Activated CD4-positive, CD25-positive, alpha-beta regulatory T cell (primary cell): ENCODE measurements at places on chromosomes 5 and 9.

DNA sequence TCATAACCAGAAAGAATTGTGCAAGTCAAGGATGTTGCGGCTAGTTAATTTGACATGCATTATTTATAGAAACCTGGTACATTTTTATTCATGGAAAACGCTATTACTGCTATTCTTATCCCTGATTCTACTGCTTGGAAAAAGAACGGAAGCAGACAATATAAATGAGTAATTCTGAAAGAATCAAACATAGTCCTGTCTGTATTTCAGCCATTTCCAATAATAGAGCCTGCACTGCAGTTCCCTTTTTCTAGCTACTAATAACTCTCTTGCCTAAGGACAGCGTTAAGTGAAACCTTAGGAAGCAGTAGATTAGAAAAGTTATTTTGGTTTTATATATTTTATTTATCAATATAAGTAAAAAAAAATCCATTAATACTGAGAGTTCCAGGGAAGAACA lies 414.9 kb downstream of the CYLC2 start:
- no peak for DNase-seq

GRCh38 chr9:79588488-79589223 lies 16.9 kb downstream of the TLE4 start:
- no peak for DNase-seq

GRCh38 chr5:19930451-19930850 lies 57.5 kb downstream of the CDH18 start:
- DNase-seq = no peak

DNA sequence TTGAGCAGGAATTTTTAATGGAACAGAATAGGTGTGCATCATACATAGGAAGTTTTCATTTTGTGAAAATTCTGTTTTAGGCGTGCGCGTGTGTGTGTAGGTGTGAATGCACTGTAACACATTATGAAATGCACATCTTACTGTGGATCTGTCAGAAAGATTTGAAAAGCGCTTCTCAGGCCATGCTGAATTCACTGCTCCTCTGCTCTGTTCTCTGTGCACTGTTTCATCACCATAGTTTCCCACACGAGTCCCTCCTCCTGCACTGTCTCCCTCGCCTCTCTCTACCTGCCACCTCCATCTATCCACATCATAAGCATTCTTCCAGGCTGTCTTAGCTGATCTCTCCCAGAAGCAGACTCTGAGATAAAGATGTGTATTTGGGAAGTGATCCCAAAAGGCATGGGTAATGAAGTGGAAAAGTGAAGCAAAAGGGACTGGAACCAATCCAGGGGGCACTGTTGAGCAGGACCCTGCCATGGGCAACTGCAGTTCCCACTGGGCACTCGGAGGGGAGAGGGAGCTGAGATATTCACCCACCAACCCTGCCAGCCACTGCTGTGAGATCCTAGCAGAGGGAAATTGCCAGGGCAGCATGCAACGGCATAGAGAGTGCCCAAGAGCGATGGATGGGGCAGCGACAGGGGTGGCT lies 65.9 kb downstream of the GABBR2 start:
- no peak for DNase-seq

DNA sequence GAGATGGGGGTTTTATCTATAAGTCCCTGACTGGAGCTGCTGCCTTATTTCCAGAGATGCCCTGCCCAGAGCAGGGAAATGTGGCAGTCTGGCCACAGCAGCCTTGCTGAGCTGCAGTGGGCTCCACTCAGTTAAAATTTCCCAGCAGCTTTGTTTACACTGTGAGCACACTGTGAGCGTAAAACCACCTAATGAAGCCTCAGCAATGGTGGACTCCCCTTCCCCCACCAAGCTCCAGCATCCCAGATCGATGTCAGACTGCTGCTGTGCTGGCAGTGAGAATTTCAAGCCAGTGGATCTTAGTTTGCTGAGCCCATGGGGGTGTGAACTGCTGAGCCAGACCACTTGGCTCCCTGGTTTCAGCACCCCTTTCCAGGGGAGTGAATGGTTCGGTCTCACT lies 208.7 kb upstream of the RAI14 start:
- no peak for DNase-seq

- DNase-seq = no peak
Measured at GRCh38 chr5:10595672-10596309, 31.9 kb downstream of the ANKRD33B start.

DNA sequence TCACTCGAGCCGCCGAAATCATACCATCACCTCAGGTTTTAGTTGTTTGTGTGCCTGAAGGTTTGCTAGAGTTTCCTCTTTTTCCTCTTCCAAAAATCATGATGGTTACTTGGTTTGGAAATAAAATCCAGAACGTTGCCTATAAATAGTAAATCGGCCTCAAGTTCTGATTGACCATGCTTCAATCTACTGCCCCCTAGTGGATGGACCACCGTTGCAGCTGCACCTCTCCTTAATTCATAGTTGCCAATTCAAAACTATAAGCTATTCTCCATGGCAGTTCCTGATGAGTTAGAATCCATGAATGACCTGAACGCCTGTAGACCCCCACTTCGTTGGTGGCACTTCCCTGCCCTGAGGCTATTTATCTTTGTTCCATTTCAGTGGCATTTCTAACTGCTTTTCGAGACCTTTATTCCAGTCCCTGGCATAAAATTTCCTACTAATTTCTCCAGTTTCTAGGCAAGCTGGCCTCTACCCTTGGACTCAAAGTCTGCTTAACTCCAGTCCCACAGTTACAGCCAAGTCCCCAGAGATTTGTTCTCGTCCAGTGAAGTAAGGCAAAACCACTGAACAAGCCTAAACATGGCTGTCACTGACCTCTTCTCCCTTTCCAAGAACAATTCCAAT lies 422.6 kb downstream of the EFNA5 start:
- DNase-seq = no peak

- DNase-seq = no peak
Measured at GRCh38 chr9:88990729-88991065, 571 bp upstream of the S1PR3 start.

GRCh38 chr9:107020040-107020530 lies 157.1 kb downstream of the ZNF462 start:
- no peak for DNase-seq

DNA sequence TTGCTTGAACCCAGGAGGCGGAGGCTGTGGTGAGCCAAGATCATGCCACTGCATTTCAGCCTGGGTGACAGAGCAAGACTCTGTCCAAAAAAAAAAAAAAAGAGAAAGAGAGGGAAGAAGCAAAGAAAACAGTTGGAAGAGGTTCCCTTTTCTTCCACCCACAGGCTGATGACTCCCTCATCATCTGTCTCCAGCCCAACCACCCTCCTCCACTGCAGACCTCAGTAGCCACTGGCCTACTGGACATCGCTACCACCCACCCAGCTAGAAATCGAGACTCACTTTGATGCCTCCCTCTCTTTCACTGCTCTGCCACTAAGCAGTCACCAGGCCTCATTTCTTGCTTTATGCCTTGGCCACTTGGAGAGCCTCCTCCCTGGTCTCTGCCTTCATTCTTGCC lies 71.2 kb downstream of the NIPSNAP3B start:
- no peak for DNase-seq

- DNase-seq = no peak
Measured at GRCh38 chr5:78855026-78855425, 130.1 kb downstream of the ARSB start.

DNA sequence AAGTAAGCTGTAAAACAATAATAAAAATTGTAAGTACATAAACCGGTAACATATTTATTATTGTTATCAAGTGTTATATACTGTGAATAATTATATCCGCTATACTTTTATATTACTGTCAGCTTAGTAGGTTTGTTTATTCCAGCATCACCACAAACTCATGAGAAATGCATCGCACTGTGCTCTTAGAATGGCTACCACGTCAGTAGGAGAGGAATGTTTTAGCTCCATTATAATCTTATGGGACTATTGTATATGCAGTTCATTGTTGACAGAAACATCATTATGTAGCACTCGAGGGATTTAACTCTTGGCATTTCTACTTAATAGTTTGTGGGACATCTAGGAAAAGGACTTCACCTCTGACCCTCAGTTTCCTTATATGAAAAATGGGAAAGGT lies 16.4 kb downstream of the SLC12A2 start:
- DNase-seq = no peak

DNA sequence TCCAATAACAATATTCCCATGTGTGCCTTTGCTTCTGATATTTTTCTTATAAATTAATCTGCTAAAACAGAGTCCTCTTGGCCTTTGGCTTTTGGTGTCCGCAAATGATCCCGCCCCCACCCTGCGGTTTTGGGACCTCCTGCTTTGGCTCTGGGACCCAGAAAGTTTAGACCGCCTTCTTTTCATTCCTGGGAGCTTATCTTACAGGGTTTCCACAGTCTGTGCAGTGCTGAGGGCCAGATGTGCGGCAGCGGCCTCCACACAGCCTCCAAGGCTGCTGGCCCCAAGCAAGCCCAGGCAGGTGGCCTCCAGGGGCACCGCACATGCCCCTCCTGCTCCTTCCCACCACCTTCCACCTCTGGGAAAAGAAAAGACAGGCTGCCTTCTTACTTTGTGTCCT lies 191.5 kb downstream of the ERCC6L2 start:
- no peak for DNase-seq

DNA sequence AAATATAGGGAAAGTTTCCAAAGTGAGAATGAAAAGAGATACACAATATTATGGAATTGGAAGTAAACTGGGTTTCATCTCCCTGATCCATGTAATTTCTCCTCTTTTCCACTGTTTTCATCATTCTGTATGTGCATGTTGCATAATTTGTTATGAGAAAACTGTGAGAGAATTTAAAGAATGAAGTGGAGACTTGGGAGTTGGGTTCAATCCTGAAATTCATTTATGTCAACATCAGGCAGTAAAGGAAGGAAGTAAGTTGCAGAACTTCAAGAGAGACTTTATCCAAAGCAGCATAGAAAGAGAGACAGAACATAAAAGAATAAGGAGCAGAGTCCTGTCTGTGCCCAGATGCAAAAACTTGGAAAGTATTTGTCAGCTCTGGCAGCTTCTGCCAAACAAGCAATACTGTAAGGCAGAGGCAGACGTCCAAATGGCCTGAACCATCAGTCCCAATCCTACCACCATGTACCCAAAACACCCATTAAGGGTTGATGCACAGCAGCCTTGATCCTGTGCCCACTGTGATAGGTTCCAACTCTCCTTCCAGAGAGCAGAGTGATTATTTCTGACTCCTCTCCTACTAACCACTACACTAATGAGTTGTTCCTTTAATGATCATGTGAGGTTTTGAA lies 425.3 kb upstream of the CDH6 start:
- no peak for DNase-seq

GRCh38 chr5:118990582-118990981 lies 2.2 kb upstream of the DTWD2 start:
- no peak for DNase-seq

DNA sequence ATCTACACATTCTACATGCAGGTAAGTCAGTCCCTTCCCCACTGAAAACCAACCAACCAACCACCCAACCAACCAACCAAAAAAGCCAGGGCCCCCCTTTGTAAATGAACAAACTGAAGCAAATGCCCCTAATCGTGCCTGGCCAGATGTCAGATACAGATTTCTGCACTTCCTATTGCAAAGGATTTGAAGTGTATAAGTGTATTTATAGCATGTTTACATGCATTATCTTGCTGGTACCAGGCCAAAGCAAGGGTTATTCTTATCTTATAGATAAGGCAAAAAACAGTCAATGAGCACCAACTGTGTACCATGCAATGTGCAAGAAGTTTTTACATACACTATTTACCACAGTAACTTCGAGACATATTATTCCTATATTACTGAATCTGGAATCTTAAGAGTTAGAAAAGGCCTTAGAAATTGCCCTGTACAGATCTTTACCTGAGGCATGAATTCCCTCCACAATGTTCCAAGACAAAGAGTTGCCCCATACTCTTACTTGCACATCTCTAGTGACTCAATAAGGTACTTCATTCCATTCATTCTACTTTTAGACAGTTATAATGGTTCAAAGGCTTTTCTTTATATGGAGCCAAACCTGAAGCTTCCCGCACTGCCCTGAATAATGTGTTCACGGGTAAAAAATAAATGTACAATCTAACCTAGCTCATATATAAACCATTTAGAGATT lies 51.7 kb upstream of the NR5A1 start:
- no peak for DNase-seq

GRCh38 chr5:142167458-142167857 lies 58.9 kb downstream of the NDFIP1 start:
- no peak for DNase-seq

- DNase-seq = no peak
Measured at GRCh38 chr5:98498028-98498427, 275.4 kb upstream of the RGMB start.

GRCh38 chr5:127673117-127673800 lies 24.4 kb downstream of the CTXN3 start:
- DNase-seq = no peak

GRCh38 chr5:145198525-145199260 lies 636.4 kb downstream of the PRELID2 start:
- DNase-seq = no peak

DNA sequence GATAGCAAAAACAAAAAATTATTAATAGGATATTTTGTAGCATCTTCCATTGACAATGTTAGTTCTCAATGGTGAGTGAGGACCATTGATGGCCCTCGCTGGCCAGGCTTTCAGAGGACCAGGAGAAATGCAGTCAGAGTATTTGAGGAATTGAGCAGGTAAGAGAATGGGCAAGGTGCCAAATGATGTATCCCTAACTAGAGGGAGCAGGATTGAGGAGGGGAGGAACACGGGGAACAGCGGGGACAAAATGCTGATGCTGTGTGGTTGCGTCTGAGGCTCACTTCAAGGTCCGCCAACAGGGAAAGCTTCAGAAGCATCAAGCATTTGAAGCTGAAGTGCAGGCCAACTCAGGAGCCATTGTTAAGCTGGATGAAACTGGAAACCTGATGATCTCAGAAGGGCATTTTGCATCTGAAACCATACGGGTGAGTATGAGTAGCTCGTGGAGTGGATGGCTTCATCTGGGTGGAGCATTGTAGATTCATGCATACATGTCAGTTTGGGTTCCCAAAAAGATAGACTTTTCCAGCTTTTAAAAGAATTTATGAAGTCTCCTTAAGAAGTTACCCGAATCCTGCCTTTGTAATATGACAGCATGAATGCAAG lies 16.2 kb downstream of the SPTAN1 start:
- no peak for DNase-seq

GRCh38 chr5:125451622-125452021 lies 705.2 kb upstream of the ZNF608 start:
- no peak for DNase-seq

- DNase-seq = no peak
Measured at GRCh38 chr5:138334867-138335447, 3.1 kb upstream of the FAM53C start.

DNA sequence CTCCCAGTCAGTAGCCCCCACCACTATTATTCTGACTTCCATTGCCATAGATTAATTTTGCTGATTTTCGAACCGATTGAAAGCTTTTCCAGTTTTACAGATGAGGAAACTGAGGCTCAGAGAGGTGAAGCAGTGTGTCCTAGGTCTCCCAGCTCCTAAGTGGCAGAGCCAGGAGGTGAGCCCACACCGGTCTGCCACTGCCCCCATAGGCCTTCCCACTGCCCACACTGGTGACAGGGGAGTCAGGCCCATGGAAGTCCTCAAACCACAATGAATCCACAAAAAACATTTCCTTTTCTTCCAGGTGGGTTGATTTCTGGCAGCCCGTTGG lies 54.9 kb upstream of the RPL26L1 start:
- no peak for DNase-seq

- no peak for DNase-seq
Measured at GRCh38 chr5:107477492-107477891, 193.2 kb downstream of the EFNA5 start.

- DNase-seq = no peak
Measured at GRCh38 chr9:129708793-129709192, 43.3 kb downstream of the PRRX2 start.

- no peak for DNase-seq
Measured at GRCh38 chr5:12208366-12209100, 304.3 kb upstream of the CTNND2 start.
